Stimulated activated CD4-positive, alpha-beta T cell treated with anti-CD3 and anti-CD28 coated beads, Interleukin-1b, Interleukin-23, amount 100 ng/mL, for 1 hour (primary cell): ENCODE measurements at places on chromosomes 7 and 10.

DNA sequence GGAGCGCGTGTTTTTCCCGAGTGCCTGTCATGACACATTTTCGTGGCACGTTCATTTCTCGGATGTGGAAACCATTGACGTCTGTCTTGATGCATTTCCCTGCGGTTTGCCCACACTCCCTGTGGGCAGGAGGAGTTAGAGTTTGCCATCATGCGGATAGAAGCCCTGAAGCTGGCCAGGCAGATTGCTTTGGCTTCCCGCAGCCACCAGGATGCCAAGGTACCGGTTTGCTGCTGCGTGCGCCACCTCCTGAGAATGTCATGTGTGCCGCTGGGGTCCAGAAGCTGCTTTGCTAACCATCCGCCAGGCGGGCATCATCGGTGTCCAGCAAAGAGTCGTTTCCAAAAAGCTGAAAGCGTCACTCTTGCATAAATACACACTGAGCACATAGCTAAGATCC is 40.9 kb upstream of the BTBD16 start:
- no peak for DNase-seq

- DNase-seq: no peak
Measured at GRCh38 chr7:142300689-142301088, 42.8 kb upstream of the PRSS58 start.

DNA sequence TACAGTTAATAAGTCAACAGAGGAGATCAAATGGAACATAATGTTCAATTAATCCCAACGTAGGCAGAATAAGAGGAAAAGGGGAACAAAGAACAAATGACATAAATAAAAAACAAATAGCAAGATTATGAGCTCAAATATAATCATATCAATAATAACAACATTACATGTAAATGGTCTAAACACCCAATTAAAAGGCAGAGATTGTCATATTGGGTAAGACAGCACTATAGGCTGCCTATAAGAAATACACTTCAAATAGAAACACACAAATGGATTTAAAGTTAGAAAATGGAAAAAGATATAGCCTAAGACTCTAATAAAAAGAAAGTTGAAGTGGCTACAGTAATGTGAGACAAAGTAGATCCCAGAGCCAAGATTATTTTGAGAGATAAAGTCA is 126.4 kb upstream of the PTER start:
- no peak for DNase-seq

DNA sequence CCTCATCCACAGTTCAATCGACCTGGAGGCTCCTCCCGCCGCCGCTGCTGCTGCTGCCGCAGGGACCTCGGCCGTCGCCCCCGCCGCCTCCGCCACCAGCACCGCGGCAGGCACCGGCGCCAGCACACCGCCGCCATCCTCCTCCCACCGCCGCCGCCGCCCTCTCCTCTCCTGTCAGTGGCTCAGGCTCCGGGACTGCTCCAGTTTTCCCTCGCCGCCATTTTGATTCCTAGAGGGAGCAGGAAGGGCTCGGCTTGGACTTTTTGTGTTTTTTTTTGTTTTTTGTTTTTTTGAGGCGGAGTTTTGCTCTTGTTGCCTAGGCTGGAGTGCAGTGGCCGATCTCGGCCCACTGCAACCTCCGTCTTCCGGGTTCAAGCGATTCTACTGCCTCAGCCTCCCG is 3.0 kb upstream of the MCM10 start:
- no peak for DNase-seq

DNA sequence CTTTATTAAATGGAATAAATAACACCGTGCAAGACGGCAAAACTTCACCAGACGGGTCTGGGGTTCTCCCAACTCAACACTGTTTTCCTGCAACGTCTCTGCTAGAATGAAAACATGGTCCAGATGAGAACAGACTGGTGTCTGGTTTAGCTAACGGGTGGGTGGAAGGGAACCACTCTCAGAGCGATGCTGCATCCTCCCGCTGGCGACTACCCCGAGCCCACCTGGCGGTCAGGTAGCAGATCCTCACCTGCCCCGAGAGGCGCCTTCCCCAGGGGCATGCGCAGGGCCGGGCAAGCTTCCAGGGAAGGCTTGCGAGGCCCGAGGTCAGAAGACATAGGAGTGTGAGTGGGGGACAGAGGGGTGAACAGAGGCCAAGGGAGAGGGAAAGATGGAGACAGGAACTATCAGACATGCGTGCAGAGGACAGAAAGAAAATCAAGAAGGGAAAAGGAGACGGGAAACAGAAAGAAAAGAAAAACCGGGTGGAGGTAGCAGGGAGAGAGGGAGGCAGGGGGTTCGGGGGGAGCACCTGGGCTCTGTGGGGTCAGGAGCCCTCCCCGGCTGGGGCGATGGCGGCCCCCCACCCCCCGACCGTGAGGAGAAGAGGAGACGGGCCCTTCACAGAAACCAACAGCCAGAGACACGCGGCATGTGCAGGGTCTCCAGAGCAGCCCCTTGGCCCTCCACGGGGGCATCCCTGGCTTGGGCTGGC is 222.0 kb downstream of the MAD1L1 start:
- no peak for DNase-seq

DNA sequence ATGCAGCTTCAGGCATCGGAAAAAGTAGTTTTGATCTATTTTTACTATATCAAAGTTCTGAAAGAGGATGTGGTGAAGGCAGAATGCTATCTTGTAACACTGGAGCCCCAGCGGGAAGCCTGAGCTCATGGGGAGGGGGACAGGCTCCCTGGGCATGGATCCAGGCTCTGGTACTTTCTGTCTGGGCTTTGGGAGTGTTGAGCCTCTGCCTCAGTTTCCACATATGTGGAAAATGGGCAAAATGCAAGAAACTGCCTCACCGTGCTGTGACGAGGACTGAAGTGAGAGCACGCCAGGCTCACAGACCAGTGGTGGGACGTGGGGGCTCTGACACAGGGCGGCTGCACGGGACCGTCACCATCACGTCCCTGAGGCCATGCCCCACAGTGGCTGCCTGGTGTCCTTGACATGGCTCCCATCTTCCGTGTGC is 182.9 kb upstream of the SHH start:
- DNase-seq: no peak

GRCh38 chr7:23971031-23971430 is 261.0 kb downstream of the STK31 start:
- no peak for DNase-seq

DNA sequence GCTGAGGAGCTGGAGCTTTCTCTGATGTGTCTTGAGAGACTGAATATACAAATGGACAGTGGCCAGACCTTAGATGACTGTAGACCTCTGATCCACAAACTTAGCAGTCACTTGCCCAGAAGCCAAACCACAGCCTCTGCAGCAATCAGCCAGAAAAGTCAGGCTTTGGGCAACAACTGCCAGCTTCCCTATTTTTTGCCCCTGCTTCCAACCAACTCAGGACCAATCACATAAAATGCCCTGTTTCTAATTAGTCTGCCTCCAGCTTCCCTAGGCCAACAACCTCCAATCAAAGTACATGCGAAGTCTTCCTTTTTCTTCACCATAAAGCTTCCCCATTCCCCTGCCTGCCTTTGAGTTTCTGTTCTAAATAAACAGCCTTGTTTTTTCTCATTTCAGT is 37.8 kb upstream of the CACUL1 start:
- no peak for DNase-seq

DNA sequence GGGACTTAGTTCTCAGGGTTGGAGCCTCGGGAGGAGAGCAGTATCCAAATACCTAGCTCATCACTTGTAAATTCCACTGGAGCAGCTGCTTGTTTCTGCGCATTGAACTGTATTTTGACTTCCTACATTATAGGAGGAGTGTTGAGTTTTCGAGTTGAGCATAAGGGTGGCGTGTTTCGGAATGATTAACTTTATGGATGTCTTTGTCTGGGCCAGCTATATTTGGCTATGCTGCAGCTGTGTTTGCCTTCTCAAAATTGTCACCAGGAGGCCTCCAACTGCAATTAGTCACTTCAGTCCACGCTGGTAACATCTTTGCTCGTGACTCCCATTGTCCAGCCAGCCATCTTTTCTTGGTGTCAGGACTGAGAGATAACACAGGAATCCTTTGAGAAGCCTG is 9.1 kb downstream of the CELF2 start:
- DNase-seq: no peak

- no peak for DNase-seq
Measured at GRCh38 chr7:77455321-77455720, 39.2 kb upstream of the GSAP start.
